ENCODE measurements at places on chromosomes 3 and 15.

- DNase-seq, result no peak
These were observed 8.2 kb upstream of the PRKAR2A start for GRCh38 chr3:48855681-48856447.

- no peak for DNase-seq
These were observed 144.1 kb upstream of the PEX5L start for GRCh38 chr3:180180795-180181194.

- no peak for DNase-seq
These were observed 975 bp upstream of the FOXP1 start for GRCh38 chr3:71584394-71585011.

GRCh38 chr3:134627831-134628230, 23.0 kb downstream of the KY start:
- DNase-seq, result no peak

- no peak for DNase-seq
These were observed at the start of gene CORO2B for GRCh38 chr15:68578980-68579935. CORO2B (plus strand) TSS chr15:68578993; CDS start chr15:68579263, 270 bp downstream.

DNA sequence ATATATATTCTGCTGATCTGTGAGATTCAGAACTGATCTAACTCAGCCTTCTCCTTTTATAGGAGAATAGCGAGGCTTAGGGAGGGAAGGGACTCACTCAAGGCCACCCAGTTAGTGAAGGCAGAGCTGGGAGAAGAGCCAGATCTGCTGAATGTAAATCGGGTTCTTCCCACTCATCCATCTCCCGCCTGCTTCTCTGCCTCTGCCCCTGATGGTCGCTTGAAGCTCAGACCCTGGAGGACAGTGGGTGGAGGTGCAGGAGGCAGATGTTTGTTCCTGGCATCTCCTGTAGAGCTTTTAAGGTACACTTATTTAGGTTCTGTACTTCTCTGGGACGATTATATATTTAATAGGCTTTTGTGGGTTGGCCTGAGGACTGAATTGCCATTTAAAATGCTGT, 4.3 kb downstream of the PDIA5 start:
- DNase-seq, result no peak

DNA sequence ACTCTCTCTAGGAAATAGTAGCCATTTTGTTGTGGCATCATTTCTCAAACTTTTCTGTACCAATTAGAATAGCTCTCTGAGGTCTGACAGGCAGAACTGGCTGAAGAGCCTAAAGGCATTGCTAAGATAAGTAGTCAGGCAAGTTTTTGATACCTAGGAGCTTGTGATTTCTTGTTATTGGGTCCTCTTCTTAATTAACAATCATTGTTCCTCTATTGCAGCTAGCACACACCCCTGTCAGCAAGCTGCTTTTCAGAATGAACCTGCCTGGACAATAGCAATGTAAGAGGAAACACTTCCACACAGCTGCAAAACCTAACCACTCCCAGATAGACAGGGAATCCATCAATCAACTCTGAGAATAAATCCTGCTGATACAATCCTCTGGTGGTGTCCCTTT, 403.9 kb upstream of the TBL1XR1 start:
- no peak for DNase-seq
